ENCODE measurements at places on chromosomes 2 and 18. TPM values are rescaled to one million over a fixed set of nuclear protein-coding genes. Genes with fewer than 3 reads are reported as not detected.

Gene HK2
- total RNA-seq: 22.6 TPM

Gene GNLY
- total RNA-seq: not detected

Gene NDUFAF7
- 38.0 TPM for total RNA-seq

Gene AQP12A
- total RNA-seq: not detected

Gene UGT1A3
- 0.64 TPM for total RNA-seq

Gene CYP26B1
- 1.7 TPM for total RNA-seq

Gene PARD6G
- 1.0 TPM for total RNA-seq

Gene NAT8
- total RNA-seq: not detected

Gene NYAP2
- 0.11 TPM for total RNA-seq

GRCh38 chr2:188345831-188346458 is 54.3 kb downstream of the GULP1 start:
- no peak for DNase-seq

GRCh38 chr2:64838817-64839216 is 150.4 kb upstream of the SLC1A4 start:
- no peak for DNase-seq

DNA sequence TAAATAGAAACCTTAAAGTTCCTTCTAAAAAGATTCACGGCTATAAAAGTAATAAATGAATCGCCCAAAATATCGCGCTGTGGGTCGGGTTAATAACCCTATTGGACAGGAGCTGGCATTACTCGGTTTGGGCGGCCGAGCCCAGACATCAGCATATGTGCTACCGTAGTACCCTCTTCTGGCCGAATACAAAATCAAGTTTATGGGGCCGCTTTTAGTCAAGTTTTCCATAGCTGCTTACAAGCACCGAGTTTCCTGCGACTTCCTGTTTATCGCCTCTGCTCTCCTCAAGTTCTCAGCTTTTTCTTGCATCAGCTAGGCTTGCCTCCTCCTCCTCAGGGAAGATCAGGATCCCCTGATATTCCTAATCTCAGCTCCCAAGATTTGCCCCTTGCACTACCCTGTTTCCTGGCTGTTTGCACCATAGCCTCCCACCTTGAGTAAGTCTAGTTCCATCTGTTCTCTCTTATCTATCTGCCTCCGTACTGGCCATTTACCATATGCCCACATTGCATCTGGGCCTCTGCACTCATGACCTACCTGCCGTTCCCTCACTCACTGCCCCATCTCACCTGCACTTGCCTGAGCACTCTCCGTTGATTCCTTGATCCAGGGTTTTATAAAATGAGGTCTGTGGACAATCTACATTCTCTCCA is 56.1 kb downstream of the SLC35F5 start:
- peak; percentile 43 for DNase-seq

- no peak for DNase-seq
Measured at GRCh38 chr18:5842653-5843052, 52.7 kb downstream of the TMEM200C start.

DNA sequence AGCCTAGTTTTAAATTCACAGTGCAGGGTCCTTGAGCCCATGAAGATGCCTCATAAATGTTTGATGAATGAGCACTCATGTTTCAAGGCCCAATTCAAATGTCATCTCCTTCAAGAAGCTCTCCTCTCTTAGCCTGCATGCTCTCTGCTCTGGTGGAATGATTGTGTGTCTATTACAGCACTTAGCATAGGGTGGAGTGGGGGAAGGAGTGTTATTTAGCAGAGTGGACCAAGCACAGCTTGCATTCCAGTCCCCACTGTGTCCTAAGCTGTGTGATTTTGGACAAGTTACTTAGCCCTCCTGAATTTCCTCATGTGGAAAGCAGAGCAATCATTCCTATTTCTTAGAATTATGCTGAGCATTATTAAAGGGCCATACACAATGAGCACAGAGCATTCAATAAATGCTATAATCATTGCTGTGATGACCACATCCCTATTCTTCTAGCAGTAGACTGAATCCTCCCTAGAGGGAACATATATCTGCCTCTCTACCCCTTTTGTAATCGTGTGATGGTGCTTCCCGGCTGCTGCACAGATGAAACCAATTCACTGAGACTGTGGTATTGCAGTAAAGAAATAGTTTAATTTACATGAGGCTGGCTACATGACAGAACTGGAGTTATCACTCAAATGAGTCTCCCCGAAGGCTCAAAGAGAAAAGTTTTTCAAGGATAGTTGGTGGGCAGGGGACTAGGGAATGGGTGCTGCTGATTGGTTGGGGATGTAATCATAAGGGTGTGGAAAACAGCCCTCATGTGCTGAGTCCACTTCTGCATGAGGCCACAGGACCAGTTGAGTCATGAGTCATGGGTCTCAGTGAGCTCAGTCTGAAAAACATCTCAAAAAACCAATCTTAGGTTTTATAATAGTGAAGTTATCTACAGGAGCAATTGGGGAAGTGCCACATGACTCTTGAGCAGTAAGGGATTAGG is 173.4 kb upstream of the NDUFV2 start:
- DNase-seq: no peak

- DNase-seq: no peak
Measured at GRCh38 chr2:1053786-1054185, 103.1 kb downstream of the SNTG2 start.

DNA sequence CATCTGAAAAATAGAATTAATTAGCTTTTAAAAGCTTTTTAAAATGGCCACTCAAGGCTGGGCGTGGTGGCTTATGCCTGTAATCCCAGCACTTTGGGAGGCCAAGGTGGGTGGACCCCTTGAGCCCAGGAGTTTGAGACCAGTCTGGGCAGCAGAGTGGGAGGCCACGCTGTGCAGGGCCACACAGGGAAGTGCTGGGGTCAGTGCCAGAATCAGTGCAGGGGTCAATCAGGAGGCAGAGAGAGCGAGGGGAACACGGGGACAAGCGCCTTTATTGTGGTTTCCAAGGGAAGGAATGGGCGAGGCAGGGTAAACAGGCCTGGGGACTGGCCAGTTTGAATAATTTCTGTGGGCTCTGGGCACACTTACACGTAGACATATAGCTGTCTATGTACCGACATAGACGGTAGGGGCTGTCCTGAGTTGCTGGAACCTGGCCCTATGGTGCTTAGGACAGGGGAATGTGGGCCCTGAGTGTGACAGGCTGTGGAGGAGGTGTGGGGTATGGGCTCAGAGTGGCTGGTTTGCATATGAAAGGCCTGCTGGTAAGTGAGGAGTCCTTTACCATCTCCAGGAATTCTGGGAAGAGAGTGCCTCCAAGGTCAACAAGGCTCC is 42.9 kb downstream of the DYSF start:
- DNase-seq: no peak

GRCh38 chr2:190678444-190679162 is 29.7 kb downstream of the NAB1 start:
- DNase-seq: no peak

GRCh38 chr2:100720445-100720844 is 99.5 kb upstream of the NPAS2 start:
- no peak for DNase-seq

GRCh38 chr2:69474688-69475087 is 37.5 kb upstream of the NFU1 start:
- no peak for DNase-seq

GRCh38 chr2:33681364-33681757 is 82.3 kb upstream of the FAM98A start:
- no peak for DNase-seq

DNA sequence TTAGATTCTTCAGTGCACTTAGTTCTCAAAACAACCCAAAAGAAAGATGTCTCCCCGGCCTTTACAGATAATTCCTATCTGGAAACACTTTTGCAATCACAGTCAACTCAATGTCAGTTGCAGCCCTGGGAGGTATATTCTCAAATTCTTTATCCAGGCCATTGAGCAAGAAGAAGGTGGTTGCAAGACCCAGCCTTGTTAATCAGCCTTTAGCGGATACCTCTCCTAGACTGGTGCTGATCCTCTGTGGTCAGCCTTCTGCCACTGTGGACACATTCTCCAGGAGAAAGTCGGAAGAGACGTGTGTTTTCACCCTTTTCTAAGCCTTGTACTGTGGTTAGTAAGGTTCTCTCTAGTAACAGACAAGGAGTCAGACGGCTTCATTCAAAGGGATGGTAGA is 7.8 kb upstream of the FZD7 start:
- DNase-seq: no peak

DNA sequence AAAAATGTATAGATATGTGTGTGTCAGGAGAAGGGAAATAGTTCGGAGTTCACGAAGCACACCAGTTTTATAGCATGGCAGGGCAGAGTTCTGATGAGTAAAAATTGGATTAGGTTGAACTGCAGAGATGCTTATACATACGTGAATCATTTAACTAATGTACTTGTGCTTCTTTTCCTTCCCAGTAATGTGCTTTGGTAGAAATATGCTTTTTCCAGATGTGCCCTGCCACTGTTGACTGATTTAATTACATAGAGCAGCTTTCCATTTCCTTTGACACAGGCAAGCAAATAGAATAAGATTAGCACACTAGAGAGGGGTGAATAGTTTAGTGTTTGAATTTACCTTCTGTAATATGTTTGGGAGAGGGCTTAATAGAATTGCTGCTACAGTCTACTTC is 28.9 kb upstream of the ARMC9 start:
- no peak for DNase-seq

DNA sequence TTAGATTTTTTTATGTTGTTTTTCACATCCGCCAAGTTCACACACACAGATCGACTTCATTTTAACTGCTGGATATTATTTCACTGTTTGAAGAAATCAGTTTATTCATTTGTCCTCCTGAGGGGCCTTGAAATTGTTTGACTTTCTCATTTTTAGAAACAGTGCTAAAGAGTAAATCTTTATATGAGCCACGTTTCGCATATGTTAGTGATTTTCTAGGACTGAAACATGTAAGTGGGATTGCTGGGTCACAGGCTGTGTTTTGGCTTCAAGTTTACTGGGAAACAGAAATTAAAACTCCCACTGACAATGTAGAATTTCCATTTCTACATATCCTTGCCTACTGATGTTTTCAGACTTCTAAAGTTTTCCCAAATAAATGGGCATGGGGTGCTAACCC is 363.8 kb downstream of the NCKAP5 start:
- DNase-seq: no peak

- DNase-seq: no peak
Measured at GRCh38 chr2:9556121-9556743, 602 bp upstream of the ADAM17 start.

GRCh38 chr2:221969087-221969829 is 329.5 kb downstream of the PAX3 start:
- peak; percentile 67 for DNase-seq

DNA sequence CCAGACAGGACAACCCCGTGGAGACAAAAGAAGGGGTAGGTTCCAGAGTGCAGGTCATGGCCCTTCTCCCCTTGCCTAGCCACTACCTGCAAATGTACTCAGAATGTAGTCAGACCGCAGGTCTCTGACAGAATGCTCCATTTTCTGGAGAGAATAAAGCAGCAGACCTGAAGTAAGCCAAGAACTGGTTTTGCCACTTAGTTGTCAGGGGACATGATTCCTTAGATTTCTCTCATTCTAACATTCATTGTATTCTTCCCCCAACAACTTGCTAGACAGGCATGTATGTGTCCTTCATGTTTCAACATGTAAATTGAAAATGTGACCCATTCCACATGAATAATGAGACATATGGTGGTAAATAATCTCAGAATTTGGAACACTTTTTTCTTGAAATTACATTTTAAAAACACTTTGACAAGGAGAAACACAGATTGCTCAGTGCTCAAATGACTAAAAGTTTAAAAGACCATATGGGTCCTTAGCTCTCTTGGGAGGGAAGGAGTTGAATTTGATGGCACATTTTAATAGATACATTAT is 142.4 kb downstream of the CCBE1 start:
- DNase-seq: no peak

DNA sequence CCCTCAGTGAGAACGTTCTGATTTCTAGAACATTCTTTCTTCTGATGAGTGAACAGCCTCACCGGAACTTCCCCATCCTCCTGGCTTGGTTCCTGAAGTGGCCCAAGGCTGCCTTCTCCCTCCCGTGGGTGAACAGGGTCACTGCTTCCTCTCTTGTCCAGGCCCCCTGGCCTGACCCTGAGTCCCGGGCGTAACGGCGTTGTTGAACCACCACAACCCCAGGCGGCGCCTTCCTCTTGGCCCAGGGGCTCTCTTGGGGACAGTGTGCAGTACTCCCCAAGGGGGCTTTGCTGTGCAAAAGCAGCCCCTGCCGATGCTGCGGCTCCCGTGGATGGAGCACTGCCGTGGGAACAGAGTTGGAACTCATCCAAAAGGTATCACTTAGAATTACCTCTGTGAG is 147.2 kb downstream of the TSN start:
- DNase-seq: no peak

GRCh38 chr2:55031505-55031904 is 18.7 kb downstream of the RTN4 start:
- DNase-seq: no peak

DNA sequence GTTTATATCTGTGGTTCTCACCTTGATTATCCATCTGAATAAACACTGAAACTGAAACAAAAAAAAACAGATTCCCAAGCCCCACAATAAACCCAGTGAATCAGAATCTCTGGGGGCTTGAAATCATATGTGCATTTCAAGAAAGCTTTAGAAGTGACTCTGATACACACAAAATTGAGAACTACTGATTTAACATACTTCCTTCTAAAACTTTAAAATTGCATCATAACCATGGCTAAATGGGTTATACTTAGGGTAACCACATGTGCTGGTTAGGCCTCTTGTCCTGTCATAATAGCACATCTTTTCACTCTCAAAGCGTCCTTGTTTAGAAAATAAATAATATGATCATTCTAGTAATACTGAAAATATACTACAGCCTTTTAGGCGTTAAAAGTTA is 100.9 kb downstream of the ATAD2B start:
- DNase-seq: no peak

DNA sequence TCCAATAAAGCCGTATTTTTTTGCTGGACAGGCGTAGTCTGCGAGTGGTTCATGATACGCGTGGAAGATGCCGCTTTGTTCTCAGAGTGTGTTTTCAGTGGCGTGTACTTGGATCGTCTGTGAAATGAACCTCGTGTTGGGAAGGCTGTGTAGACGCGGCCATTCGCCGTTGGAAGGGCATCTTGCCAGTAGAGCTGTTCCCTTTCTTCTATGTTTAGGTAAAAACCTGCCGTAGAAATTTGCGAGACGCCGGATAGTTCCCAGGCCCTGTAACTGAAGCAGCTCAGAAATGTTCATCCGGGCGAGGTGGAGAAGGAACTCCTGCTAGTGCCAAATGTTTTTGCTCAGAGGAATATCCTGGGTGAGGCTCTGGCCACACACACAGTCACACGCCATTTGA is 133.6 kb downstream of the NFATC1 start:
- DNase-seq: no peak

DNA sequence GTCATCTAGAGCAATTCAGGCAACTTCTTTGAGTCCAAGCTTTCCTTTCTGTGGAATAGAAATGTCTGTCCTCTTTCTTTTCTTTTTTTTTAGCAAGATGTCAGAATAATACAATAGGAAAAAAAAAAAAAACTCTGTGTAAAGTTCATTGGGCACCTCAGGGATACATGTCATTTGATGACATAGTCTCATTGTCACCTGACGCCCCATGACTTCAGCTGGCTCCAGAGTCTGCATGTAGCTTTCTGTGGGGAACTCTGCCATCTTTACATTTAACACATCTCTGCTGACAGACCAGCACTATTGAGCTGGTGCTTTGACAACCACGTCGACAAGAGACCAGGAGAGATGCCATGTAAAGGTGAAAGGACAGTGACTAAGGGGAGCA is 172.5 kb upstream of the KLF7 start:
- no peak for DNase-seq

- no peak for DNase-seq
Measured at GRCh38 chr18:31679791-31680432, 4.5 kb downstream of the B4GALT6 start.
